ENCODE measurements at places on chromosomes 1 and 21. TPM values are rescaled to one million over a fixed set of nuclear protein-coding genes. Genes with fewer than 3 reads are reported as not detected.

F13B gene
- not detected for total RNA-seq

GRCh38 chr1:246742396-246742795 is 18.2 kb downstream of the SCCPDH start:
- H3K36me3 ChIP-seq = peaks cover 25% of the 10 kb centered on the region
- DNase-seq = no peak
- H3K4me3 ChIP-seq = no peak overlapping the region
- no peaks in the 10 kb centered on the region for H3K27me3 ChIP-seq
- no peaks in the 10 kb centered on the region for H3K4me1 ChIP-seq

- H3K27ac ChIP-seq = peak overlapping the region; percentile 91
- no peak for DNase-seq
- H3K36me3 ChIP-seq = no peaks in the 10 kb centered on the region
- no peak overlapping the region for H3K4me3 ChIP-seq
- no peaks in the 10 kb centered on the region for H3K27me3 ChIP-seq
These were observed 188.3 kb upstream of the EDN2 start for GRCh38 chr1:41672641-41673361.

DNA sequence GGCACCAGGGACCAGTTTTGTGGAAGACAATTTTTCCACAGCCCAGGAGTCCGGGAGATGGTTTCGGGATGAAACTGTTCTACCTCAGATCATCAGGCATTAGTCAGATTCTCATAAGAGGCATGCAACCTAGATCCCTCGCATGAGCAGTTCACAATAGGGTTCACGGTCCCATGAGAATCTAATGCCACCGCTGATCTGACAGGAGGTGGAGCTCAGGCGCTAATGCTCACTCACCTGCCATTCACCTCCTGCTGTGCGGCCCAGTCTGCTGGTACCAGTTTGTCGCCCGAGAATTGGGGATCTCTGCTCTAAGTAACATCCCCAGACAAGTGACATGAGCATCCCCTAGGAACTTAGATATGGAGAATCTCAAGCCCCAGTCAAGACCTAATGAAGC is 180.7 kb downstream of the COQ8A start:
- no peak for DNase-seq
- no peak overlapping the region for H3K4me3 ChIP-seq
- no peak overlapping the region for H3K27ac ChIP-seq
- H3K36me3 ChIP-seq = peaks cover 3% of the 10 kb centered on the region
- no peaks in the 10 kb centered on the region for H3K27me3 ChIP-seq
- no peaks in the 10 kb centered on the region for H3K4me1 ChIP-seq

GRCh38 chr1:161038523-161039153 is at the start of gene TSTD1:
Gene TSTD1 (minus strand): TSS chr1:161038964. CDS start chr1:161038889, 75 bp downstream.
- no peak within 1 kb of the TSS for H3K4me3 ChIP-seq
- no peaks in the 10 kb centered on the region for H3K4me1 ChIP-seq
- H3K27me3 ChIP-seq = no peaks in the 10 kb centered on the region
- no peak within 1 kb of the TSS for H3K27ac ChIP-seq

- H3K36me3 ChIP-seq = peaks cover 15% of the 10 kb centered on the region
- H3K4me3 ChIP-seq = peak overlapping the region; percentile 59
- H3K4me1 ChIP-seq = peaks cover 75% of the 10 kb centered on the region
These were observed 25.3 kb upstream of the PEF1 start for GRCh38 chr1:31669786-31670592.

DNA sequence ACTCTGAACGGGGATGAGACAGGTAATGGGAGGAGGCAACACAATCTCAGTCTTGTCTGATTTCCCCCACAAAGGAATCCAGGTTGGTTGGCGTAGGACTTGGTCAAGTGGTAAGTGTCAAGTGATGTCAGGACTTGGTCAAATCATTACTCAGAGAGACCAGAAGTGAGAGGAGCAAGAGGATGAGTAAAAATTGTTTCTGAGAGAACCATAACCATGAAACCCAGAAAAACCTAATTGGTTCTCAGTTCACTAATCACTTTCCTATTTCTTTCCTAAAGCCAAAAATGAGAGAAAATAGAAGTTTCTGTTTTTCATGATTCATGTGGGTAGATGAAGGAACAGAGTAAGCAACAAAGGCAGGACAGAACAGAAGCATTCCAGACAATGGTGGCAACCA is 5.0 kb downstream of the PHC2 start:
- H3K27me3 ChIP-seq = no peaks in the 10 kb centered on the region
- DNase-seq = no peak
- H3K4me3 ChIP-seq = no peak overlapping the region
- peaks cover 1% of the 10 kb centered on the region for H3K36me3 ChIP-seq
- no peak overlapping the region for H3K27ac ChIP-seq

DNA sequence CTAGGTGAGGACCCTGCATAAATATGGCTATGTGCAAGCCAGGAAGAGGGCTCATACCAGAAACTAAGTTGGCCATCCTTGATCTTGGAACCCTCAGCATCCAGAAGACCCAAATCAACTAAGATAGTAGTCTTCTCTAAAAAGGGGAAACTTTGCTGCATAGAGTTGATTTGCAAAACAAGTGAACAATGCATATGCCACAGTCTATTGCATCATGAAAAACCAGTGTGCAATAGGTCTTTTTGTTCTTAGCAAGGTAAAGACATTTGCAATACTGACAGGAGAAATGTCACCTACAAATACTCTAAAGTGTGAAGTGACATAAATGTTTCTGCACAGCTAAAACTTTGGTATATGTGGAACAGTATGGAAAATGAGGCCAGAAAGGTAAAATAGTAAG is 2.0 kb upstream of the IFI16 start:
- no peak overlapping the region for H3K27ac ChIP-seq
- peaks cover 2% of the 10 kb centered on the region for H3K36me3 ChIP-seq
- DNase-seq = no peak
- H3K4me1 ChIP-seq = peaks cover 19% of the 10 kb centered on the region

All from chondrocyte (in vitro differentiated cells).